ENCODE measurements at places on chromosomes 3 and 15. TPM values are rescaled to one million over a fixed set of nuclear protein-coding genes. Genes with fewer than 3 reads are reported as not detected.
A peak's percentile ranks its signal among the peaks of the same experiment; 100 is the strongest.

DNA sequence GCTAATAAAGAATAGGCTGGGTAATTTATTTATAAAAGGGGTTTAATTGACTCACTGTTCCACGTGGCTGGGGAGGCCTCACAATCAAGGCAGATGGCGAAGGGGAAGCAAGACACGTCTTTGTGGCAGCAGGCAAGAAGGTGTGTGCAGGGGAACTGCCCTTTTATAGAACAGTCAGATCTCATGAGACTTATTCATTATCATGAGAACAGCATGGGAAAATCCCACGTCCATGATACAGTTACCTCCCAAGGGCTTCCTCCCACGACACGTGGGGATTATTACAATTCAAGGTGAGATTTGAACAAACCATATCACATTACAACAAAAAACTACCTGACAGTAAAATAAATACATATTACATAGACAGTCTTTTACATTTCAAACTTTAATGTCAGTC lies 414.9 kb downstream of the NAALADL2 start:
- DNase-seq, result no peak

- DNase-seq, result no peak
Observed at GRCh38 chr3:80297720-80298119, 529.9 kb upstream of the ROBO1 start.

- no peak for DNase-seq
Observed at GRCh38 chr15:99863550-99864198, 130.4 kb upstream of the LYSMD4 start.

- DNase-seq, result peak; percentile 85
Observed at GRCh38 chr3:185732782-185733181, 92.1 kb downstream of the IGF2BP2 start.

Gene LRRC2
- total RNA-seq, result 10.8 TPM

Gene LRRC31
- not detected for total RNA-seq

Data from GM23248 (cell line).